ENCODE measurements at places on chromosomes 7 and 10. TPM values are rescaled to one million over a fixed set of nuclear protein-coding genes. Genes with fewer than 3 reads are reported as not detected.

Gene CNTNAP2
- total RNA-seq, result 73.9 TPM

Gene CLCN1
- not detected for total RNA-seq

Gene GPRIN2
- total RNA-seq, result 36.6 TPM

Gene SPAM1
- not detected for total RNA-seq

Gene PLOD3
- total RNA-seq, result 22.2 TPM

Gene GPR158
- total RNA-seq, result 7.8 TPM

Gene OPN1SW
- total RNA-seq, result not detected

Gene MYO3A
- 8.5 TPM for total RNA-seq

Gene CDH23
- total RNA-seq, result 7.2 TPM

Gene DRGX
- total RNA-seq, result not detected

Gene H2BK1
- not detected for total RNA-seq

Gene ENO4
- 1.9 TPM for total RNA-seq

Gene ZNF316
- 28.5 TPM for total RNA-seq

Gene FAS
- total RNA-seq, result 1.9 TPM

Gene OR6V1
- not detected for total RNA-seq

Gene COL26A1
- 9.7 TPM for total RNA-seq

Gene C10orf71
- not detected for total RNA-seq

Gene HOXA1
- total RNA-seq, result not detected

Gene HTR5A
- 0.94 TPM for total RNA-seq

Gene ANKRD2
- total RNA-seq, result not detected

Gene GRM3
- 133 TPM for total RNA-seq

Gene PRSS1
- total RNA-seq, result not detected

Gene NEUROD6
- 439 TPM for total RNA-seq

Gene HTRA1
- 50.1 TPM for total RNA-seq

Gene WASL
- 30.4 TPM for total RNA-seq

Gene LRIT1
- not detected for total RNA-seq

Gene HEPACAM2
- not detected for total RNA-seq

Gene HOGA1
- 0.31 TPM for total RNA-seq

Gene GNAT3
- not detected for total RNA-seq

Gene SFMBT2
- 12.5 TPM for total RNA-seq

Gene OR9A4
- total RNA-seq, result not detected

Gene ZNF467
- total RNA-seq, result 1.3 TPM
